ENCODE measurements at places on chromosomes 3 and 15. TPM values are rescaled to one million over a fixed set of nuclear protein-coding genes. Genes with fewer than 3 reads are reported as not detected.

DNA sequence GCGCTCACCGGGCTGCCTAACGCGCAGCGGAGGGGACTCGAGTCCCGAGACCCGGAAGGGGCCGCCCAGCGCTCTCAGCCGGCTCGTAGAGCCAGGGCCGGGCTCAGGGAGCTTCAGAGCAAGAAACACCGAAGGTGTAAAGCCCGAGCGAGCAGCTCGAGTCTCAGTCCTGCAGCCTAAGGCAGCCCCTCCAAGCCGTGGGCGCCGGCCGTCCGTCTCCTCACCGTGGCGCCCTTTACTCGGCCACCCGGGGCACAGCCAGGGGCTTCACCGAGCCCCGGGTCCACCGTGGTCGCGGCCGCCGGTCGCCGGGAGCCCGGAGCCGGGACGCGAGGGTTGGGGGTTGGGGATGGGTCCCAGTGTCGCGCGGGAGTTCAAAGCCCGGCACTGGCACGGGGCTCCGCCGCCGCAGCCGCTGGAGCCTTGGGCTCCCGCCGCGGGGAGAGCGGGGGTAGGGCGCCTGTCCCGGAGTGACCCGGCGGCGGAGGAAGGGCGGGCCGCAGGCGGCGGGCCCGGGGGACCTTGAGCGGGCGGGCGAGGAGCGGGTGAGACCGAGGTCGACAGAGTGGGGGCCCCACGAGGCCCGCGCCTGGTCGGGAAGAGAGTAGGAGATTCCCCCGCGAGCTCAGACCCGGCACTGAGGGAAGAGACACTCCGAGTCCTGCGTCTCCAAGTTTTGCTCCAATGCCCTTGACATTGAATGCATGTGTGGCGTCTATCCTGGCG is 26.9 kb upstream of the THRB start:
- DNase-seq = peak; percentile 34

DNA sequence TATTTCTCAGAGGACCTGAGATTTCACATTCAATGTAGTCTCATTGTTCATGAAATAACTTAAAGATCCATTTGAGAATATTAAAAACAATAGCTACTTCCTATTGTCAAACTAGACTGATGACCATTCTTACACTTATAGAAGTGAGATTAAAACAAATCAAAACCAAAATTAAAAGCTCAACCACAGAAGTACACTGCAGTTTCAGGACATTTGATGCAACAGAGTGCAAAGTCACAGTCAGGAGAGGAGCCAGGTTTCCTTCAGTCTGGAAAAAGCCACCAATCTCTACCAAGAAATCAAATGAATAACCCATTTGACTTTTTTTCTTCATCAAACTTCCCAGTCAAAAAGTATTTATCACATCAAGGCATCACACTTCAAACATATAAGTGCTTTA is 5.5 kb downstream of the CCPG1 start:
- peak; percentile 40 for DNase-seq

GRCh38 chr3:110074095-110074494 is 736.7 kb upstream of the DPPA4 start:
- no peak for DNase-seq

GRCh38 chr3:133494469-133494868 is 79.0 kb upstream of the CDV3 start:
- peak; percentile 44 for DNase-seq

- peak; percentile 79 for DNase-seq
Observed at GRCh38 chr3:14253022-14253706, 74.5 kb downstream of the LSM3 start.

GRCh38 chr3:151426341-151426657 is 34.6 kb downstream of the IGSF10 start:
- DNase-seq = no peak

- DNase-seq = peak; percentile 58
Observed at GRCh38 chr3:188037195-188037718, 116.7 kb upstream of the LPP start.

GRCh38 chr3:122962149-122962548 is 65.4 kb downstream of the SEMA5B start:
- DNase-seq = no peak

DNA sequence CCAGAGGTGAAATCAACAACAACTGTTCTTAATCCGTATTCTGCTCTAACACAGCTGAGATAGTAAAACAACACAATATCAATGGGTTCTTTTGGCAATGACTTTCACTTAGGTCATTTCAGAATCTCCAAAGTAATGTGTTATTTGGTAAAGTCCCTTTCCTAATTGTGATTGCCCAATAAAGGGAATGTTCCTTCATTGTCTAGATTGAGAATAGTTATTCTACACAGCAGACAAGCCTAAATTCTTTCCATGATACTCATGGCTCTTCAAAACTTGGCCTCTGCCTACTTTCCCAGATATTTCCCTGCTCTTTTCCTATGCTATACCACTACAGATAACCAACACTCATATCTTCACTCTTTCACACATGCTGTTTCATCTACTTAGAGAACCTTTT is 219.8 kb downstream of the FMN1 start:
- DNase-seq = no peak

DNA sequence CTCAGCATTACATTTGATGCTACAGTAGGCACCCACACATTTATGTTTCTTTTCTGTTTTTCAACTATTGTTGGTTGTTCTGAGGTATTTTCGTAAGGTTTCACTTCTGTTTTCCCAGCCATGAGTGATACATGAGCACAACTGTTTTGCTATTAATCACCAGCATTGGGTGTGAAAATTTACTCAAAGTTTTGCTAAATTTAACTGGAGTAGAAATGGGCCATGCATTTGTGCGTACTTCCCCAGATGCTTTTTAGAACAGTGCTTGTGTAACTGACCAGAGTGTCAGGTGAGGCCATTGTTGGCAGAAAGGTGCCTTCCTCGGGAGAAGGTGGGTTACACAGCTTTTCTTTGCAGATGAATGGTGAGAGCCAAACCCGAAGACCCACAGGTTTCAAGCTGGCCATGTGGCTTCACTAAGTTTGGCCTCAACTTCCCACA is 70.4 kb downstream of the ST6GAL1 start:
- no peak for DNase-seq

GRCh38 chr3:153313302-153313965 is 151.4 kb downstream of the RAP2B start:
- DNase-seq = peak; percentile 36

DNA sequence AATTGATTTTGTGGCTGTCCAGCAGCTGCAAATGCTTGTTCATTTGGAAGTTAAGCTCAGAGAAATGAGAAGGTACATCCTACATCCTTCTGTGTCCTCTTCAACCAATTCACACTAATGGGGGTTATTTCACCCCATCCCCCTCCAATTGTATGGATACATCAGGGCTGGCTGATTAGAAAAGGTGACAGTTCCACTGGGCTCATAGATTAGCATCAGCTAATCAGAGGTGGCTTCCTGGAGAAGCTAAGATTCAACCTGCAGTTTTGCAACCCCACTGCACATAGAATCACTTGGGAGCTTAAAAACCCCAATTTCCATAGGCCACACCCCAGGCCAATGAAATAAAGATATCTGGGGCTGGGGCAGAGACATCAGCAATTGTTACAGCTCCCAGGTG is 217.7 kb upstream of the TLE3 start:
- no peak for DNase-seq

DUOX1 gene
- not detected for total RNA-seq

THUMPD3 gene
- total RNA-seq = 50.1 TPM

ATP13A4 gene
- not detected for total RNA-seq

Measured in fibroblast of villous mesenchyme (primary cell).